ENCODE measurements at places on chromosomes 11 and 22.

DNA sequence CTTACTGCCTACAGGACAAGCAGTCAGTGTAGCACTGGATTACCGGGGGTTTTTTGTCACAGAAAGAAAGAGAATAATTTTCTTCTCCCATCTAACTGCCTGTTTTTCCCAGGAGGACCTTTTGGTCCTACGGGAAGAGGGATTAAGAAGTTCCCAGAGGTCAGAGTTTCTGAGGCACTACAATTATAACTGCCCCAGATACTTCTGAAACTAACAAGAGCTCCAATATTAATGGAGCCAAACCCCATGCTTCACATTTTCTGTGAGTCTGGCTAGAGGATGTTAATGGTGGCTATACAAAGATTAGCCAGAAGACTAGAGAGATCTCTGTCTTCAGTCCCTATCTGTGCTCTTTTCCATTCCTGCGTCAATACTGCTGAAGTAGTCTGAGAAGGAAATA, at the start of gene OR56A3:
Gene OR56A3, plus strand, starts transcription at position 301 of the 400 bp plus-strand sequence. CDS start 5,096 bp downstream, outside the sequence.
- DNase-seq = no peak

GRCh38 chr11:134468796-134469195, 56.8 kb upstream of the B3GAT1 start:
- no peak for DNase-seq

DNA sequence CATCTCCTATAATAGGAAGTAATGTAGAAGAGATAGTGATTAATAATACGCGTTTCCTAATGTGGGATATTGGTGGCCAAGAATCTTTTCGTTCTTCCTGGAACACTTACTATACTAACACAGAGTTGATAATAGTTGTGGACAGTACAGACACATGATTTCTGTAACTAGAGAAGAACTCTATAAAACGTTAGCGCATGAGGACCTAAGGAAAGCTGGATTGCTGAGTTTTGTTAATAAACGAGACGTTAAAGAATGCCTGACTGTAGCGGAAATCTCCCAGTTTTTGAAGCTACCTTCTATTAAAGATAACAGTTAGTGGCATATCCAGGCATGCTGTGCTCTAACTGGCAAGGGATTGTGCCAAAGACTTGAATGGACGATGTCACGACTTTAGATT, 83.3 kb downstream of the GGT1 start:
- no peak for DNase-seq

- DNase-seq = no peak
Measured at GRCh38 chr11:76526878-76527277, 82.1 kb downstream of the EMSY start.

DNA sequence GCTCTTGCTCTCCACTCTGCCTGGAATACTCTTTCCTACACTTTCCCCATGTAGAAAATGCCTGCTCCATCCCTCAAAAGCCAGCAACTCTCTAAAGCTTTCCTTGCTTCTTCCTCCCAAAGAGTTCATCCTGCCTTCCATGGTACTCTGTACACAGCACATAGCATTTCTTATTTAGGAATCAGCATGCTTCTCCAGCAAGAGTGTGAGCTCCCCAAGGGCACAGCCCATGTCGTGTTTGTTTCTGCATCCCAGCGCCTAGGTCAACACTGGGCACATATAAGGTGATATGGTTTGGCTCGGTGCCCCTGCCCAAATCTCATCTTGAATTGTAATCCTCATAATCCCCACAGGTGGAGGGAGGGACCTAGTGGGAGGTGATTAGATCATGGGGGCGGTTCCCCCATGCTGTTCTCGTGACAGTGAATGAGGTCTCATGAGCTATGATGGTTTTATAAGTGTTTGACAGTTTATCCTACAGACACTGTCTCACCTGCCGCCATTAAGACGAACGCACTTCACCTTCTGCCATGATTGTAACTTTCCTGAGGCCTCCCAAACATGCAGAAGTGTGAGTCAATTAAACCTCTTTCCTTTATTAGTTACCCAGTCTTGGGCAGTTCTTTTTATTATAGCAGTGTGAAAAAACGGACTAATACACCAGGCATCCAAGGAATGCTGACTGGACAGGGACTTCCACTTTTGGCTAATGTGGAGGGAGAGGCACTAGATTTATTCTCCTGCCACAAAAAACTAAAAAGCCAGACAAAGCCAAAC, 8.2 kb downstream of the VPS37C start:
- DNase-seq = no peak

GRCh38 chr11:95379479-95379878, 148.5 kb upstream of the SESN3 start:
- no peak for DNase-seq

GRCh38 chr11:130330101-130330684, 15.5 kb upstream of the ZBTB44 start:
- DNase-seq = no peak

DNA sequence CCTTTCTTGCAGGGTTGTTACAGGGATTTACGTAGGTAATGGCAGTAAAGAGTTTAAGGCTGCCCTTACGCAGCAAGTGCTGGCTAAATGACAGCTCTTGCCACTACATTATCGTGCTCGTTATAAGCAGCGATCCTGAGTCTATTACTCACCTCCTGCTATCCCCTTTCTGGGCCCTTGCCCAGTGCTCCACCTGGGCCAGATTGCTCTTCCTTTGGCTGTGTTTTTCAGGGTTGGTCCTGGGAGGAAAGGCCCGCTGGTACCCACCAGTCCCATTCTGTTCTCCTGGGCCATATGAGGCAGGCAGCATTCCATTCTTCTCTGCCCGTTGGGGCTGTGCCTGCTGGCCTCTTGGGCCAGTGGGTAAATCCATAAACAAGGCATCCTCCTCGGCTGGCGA, 87.5 kb downstream of the C11orf58 start:
- no peak for DNase-seq

- DNase-seq = no peak
Measured at GRCh38 chr11:10674440-10674855, 19.1 kb downstream of the IRAG1 start.

GRCh38 chr22:45769569-45770210, 98.1 kb downstream of the ATXN10 start:
- DNase-seq = no peak

DNA sequence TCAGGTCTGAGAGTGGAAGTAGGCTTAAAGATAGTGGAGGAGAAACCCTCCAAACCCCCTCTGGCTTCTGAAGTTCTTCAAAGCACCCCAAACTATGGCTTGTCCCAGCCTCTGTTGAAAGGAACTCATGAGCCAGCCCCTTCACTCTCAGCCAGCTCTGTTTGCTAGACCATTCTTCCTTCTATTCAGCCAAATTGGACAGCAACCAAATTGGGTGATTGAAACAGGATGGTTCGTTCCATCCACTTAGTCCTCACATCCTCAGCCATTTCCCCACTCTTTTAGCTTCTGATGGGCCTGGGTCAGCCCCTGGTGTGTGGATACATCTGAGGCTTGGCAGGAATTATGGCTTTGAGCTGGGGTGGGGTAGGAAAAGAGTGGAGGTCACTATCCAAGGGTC, 4.5 kb downstream of the HTR3A start:
- DNase-seq = no peak

GRCh38 chr11:100769617-100770016, 82.5 kb downstream of the ARHGAP42 start:
- no peak for DNase-seq

DNA sequence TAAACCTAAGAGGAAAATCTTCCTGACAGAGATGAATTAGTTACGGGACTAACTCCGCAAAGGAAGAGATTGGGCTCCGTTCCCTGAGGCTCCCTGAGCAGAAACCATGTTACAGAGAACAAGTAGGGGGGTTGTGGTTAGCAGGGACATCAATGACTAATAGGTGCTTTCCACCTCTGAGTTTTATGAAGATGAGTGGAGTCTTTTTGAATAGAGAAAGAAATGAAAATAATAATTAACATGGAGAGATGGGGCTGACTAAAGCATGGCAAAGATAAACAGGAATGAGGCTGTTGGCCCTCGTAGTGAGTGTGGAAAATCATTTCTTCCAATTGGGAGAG, 47.5 kb upstream of the PICALM start:
- DNase-seq = no peak

DNA sequence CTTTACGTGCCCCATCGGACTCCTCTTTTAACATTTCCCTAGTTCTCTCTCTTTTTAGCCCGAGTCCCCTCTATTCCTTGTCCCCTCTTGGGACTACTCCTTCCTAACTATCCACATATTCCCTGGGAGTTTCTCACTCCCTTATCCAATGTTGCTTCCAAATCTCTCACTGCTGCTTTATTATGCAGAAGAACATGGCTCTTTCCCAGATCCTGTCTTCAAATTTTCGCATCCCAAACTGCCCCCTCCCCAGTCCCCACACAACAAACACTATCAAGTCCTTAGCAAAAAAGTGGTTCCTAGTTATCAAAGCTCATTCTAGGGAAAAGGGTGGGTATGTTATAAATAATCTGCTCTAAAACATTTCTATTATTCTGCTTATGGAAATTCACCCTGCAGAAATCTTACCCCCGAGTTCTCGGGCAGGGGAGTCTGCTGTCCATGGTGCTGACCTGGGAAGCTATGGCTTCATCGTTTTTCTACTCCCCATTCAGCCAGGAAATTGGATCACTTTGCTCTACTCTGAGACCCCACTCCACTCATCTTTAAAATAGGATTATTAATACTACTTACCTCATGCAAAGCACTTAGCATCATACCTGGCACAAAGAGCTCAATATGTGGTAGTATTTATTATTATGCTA, 393.5 kb downstream of the BUD13 start:
- DNase-seq = no peak

GRCh38 chr22:37214731-37215030, 2.4 kb upstream of the SSTR3 start:
- DNase-seq = no peak

DNA sequence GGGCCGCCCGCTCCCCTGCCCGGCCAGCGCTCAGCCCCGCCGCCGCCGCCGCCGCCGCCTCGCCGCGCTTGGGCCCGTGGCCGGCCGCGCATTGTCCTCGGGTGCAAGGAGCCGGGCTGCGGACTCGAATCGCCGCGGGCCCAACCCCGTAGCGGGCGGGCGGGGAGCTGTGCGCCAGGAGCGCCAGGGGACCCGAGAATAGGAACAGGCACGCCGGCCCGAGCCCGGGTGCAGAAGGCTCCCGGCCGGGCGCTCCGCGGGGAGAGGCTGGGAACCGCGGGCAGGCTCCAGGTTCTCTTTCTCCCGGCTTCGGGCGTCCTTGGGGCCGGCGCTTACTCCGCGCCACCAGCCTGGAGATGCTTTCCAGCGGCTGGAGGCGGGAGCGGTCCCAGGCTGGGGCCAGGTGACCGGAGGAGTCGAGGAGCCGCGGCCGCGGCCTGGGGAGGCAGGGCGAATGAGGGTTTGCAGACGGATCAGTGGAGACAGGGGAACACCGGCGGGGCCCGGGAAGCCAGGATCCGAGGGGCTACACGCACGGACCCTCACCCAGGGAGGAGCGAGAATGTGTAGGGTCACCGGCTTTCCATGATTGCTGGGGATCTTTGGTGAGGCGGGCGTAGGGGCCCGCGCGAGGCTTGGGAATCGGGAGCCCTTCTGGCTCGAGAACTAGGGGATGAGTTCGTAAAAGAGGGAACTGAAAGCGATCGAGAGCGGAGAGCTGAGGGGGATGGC, 726 bp downstream of the PKNOX2 start:
- DNase-seq = no peak

- DNase-seq = no peak
Measured at GRCh38 chr11:47570651-47571356, 5.4 kb downstream of the PTPMT1 start.

DNA sequence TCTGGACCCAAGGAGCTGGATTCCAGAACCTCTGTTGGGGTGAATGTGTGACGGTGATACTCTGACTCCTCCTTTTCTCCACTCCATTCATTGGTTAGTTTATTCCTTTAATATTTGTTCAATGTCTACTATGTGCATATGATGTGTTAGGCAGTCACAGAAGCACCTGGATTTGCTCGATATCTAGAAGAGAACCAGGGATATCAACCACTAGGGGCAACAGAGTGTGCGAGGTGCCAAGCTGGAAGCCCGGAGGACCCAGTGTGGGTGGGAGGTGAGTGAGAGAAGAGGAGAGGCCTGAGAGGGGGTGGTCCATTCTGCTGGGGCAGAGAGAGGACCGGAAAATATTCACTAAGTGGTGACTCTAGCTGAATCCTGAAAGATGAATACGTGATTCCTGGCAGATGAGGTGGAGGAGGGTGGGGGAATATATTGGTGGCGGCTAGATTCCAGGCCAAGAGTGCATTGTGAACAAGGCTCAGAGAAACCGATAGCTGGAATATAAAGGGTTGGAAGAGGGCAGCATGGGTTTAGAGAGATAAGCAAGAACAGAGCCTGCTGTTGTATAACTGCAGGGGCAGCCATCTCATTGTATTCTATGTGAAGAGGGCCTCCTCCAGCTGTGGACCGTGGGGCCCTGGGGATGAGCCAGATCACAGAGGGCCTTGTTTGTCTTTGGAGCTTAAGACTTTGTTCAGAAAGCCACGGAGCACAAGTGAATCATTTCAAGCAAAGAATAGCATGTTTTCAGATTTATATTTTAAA, 6.9 kb upstream of the TIMP3 start:
- DNase-seq = no peak

DNA sequence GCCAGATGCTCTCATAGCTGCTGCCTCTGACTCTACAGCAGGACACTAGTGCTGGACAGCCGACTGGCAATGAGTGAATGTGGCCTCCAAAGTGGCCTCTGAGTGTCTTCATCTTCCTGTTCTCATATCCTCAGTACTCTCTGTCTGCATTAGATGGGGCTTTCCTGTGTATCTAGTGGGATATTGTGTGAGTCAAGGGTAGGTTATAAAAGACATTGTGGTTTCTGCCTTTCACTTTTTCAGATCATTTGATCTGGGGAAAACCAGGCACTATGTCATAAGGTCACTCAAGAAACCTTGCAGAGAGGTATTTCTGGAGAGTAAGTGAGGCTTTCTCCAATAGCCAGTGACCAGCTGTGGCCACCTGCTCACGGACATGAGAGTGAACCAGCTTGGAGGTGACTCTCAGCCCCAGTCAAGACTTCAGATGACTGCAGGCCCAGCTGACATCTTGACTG, 333.6 kb upstream of the NCAM1 start:
- DNase-seq = no peak

DNA sequence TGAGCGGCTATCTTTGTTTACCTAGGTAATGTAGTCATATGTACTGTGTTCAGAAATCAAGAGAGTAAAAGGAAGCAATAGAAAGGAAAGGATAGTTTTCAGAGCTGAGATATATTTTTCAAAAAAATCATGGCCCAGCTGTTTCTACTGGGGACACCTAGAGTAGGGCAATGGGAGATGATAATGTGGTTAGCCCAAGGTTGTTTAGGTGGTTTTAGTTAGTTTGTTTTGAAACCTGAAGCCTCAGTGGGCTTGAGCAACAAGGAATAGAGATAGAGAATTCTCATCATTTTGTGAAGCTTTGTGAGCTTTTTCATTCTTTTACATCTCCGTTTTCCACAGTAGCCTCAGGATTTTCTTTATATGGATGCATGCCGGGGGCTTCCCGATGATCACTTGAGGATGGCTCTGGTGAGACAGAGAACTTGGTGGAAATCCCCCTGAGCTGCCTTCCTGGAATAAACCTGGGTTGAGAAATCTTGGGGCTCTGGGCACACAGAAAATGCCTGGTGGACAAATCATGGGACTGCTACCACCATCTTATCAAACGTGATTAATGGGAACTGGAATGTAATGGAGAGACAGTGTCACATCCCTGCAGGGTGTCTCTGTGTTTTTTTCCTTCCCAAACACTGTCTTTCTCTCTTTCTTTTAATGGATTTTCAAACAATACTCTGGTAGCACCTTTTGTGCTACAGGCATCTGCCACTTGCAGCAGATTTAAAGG, 49.0 kb downstream of the ARHGAP42 start:
- no peak for DNase-seq

All from stimulated activated CD4-positive, alpha-beta T cell treated with anti-CD3 and anti-CD28 coated beads, Interleukin-15, amount 100 ng/mL, for 48 hours (primary cell).